ENCODE measurements at places on chromosomes 4 and X.

- DNase-seq = peak; percentile 7
Observed at GRCh38 chrX:111100191-111100590, 4.2 kb downstream of the PAK3 start.

- no peak for DNase-seq
Observed at GRCh38 chr4:62670514-62670913, 1470.4 kb downstream of the ADGRL3 start.

DNA sequence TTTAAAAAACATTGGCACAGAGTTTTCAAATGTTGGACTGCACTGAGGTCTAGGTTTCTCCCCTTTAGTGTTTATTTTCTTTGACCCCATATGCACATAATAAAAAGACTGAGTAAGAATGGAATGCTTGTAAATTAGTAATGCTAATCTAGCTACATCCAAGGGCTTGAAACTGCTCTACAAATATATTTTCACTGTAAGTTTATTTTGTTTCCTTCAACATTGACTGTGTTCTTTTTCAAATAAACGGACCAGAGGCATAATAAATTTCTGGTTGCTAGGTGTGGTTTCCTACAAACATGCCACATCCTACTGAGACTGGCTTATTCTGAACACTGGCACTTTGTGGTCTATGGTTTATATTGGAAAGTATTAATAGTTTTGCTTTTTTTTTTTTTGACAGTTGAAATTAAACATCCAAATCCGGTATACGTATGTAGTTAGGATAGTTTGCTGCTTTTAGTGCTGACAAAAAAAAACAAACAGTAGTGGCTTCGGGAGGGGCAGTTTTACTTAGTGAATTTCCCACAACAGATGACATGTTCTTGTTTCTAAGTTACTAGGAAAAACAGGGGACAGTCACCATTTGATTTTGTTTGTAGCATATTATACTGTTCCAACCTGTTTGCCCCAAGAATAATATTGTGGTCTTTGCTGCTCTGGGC lies 13.2 kb downstream of the CA5B start:
- no peak for DNase-seq

GRCh38 chr4:185773419-185773818 lies 38.6 kb downstream of the SORBS2 start:
- no peak for DNase-seq

DNA sequence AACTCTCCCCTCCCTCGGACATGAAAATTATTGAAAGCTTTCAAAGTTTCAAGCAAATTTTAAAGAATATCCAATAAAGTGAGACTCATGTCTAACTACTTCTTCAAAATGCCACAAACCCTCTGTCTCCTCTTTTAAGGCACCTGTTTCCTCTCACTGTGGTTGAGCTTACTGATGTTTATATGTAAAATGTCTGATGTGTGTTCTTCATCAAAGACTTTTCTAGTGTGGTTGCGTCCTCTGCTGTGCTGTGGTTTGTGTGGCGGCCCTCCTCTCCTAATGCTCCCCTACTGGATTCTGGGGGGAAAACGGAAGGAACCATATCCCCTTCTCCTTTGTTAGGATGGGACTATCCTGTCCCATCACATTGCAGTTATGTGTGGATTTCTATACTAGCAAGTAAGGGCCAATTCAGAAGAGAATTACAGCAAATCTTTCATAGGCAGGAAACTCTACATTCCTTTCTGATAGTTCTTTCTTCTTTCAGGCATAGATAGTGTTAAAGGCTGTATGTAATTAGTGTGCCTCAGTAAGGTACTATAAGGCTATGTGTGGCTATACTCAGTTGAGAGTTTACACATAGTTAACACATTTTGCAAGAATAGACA lies 221.0 kb upstream of the GPRIN3 start:
- no peak for DNase-seq

DNA sequence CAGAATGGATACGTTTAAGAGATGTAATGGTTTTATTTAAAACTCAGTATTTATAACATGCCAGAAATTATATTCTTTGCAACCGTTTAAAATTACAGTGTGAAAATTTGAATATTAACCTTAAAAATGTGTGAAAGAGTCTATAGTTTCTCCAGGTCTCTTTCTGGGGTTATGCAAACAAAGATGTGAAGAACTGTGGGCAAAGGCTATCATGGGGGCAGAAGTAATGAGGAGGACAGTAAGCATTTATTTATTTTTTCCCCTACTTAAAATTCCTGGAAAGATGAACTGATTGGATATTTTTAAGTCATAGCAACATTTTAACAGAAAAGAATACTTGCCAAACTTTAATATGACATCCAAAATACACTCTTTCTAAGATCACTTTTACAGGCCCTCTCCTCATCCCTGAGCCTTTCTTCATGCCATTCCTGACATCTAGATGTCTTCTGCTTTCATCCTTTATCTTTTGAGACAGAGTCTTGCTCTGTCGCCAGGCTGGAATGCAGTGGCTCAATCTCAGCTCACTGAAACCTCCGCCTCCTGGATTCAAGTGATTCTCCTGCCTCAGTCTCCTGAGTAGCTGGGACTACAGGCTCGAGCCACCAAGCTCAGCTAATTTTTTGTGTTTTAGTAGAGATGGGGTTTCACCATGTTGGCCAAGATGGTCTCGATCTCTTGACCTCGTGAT lies 46.1 kb downstream of the TMEM131L start:
- DNase-seq = no peak

DNA sequence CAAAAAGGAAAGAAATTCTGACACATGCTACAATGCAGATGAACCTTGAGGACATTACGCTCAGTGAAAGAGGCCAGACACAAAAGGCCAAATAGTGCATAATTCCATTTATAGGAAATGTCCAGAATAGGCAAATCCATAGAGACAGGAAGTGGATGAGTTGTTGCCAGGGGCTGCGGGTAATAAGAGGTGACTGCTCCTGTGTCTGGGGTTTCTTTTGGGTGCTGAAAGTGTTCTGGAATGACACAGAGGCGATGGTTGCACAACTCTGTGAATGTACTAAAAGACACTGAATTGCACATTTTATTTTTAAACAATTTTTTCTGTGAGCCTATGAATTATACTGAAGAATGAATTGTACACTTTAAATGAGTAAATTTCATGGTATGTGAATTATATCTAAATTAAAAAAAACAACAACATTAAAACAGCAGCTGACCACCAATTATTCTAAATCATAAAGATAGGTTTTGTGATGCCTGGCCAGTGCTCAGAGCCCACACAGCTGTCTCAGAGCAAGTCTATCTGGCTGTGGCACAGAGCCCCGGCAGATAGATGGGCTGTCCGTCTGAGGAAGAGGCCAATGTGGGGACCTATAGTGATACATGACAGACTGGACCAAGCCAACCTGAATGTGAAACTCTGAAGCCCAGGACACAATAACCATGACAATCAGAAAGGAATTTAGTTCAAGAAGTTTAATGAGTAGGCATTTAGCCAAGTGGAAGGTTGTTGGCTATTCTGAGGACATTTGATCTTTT lies 23.5 kb upstream of the IRAK1 start:
- no peak for DNase-seq

DNA sequence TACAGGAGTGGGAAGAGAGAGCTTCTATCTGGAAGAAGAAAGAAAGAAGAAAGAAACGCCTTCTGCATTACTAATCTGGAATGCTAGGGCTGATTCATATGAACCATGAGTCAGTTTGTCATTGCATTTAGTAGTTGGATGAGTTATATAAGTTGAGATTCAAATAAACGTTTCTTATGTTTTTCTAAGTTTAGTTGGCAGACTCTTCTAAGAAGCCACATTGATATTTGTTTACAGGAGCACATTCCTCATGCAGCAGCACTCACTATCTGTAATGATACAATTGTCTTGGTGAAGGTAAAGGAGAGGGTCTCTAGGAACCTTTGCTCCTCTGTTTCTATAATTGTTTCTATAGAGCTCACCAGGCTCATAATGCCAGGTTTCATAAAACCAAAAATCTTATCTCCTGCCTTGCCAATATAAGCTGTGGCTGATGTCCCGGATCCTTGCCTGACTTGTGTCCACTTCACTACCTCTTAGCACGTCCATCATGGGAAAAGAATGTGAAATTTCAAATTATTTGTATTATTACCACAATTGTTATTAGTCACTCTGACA lies 39.5 kb downstream of the HOPX start:
- no peak for DNase-seq

DNA sequence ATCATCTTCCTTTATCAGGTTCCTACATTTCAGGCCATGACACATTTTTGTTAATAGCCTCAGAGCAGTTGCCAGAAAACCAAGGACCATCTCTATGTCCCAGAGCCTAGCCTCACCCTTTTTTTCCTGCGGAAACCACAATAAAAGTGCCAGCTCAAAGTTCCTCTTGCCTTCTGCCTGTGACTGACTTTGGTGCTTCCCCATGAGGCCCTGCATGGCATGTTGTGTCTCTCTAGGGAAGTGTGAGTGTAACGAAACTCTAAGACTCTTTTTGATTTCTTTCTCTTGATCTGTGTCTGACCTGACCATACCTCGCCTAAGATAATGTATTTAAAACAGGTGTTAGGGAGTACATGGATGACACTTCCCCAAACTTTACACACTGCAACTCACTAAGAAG lies 642.3 kb upstream of the BOD1L1 start:
- peak; percentile 11 for DNase-seq

DNA sequence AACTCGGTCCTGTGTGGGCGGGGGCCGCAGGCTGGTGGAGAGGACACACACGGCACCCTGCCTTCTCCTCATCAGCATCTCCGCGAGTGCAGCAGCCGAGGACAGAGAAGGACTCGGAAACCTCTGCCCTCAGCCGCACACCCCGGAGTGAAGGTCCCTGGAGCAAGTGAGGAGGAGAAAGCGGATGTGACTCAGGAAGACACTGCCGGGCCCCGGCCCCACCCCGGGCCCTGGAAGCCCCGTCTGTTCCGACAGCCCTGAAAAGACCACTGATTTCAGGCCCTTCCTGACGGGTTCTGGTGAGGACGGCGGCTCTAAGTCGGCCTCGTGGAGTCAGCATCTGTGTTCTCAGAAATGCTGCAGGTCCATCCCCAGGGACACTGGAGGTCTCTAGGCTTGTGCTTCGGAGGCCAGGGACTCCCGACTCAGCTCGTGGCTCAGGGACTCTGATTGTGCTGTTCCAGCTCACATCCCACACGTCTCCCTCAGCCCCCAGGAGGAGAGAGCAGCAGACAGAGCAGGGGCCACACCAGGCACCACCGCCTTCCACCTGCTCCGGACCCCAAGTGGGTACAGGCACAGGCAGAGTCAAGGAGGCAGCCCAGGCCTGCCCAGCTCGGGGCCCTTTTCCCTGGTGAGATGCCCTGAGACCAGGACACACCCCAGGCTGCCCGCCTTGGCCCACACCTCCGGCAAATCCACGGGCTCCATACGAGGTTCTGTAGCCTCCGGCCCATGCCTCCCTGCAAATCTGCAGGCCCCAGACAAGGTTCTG lies 134.5 kb upstream of the NKX1-1 start:
- no peak for DNase-seq

- DNase-seq = no peak
Observed at GRCh38 chr4:1002131-1002630, 9.0 kb upstream of the SLC26A1 start.

DNA sequence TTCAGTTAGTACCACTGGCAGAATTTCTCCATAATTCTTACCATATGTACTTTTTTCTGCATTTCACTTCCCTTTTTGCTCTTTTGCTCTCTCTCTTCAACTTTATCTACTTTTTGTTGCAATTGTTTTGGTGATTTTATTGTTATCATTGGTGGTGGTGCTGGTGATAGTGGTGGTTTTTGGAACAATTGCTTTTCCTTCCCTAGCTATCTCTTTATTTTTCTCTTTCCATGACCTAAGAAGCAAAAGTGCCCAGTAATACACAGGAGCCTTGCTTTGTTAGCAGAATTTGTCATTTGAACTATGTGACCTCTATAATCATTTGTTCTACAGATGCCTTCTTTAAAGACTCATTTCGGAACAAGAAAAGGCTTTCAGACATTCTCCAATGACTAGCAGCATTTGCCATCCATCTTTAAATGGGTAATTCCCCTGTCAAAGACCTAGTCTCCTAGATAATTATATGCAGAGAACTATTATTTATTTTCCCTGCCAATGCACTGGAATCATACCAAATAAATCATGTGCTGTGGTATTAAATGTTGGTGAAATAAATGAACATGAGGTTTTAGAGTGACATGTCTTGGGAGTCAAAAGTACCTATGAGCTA lies 154.5 kb downstream of the GASK1B start:
- DNase-seq = no peak

DNA sequence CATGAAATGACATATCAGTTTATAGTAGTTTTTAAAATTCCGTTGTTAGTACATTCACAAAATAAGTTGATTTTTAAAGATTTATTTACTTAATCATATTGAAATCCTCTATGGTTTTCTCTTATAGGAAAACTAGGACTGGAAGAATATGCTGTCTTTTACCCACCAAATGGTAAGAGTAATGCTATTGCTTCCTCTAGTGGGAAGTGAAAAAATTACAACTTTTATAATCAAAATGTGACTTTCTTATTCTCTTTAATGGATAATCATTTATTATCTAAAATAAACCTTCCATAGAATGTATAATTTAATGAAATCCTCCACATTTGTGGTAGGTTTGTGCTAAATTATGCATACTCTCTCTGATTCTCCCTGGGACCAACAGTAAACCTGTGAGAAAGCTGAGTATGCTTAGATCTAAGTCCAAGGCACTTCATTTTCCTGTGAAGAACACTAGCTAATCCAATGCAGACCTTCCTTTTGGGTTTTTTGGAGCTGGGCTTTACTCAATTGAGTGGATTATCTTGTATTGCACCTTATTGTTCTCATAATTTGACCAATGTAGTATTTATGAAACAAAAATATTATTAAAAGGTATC lies 136.2 kb downstream of the TBC1D19 start:
- DNase-seq = peak; percentile 33

DNA sequence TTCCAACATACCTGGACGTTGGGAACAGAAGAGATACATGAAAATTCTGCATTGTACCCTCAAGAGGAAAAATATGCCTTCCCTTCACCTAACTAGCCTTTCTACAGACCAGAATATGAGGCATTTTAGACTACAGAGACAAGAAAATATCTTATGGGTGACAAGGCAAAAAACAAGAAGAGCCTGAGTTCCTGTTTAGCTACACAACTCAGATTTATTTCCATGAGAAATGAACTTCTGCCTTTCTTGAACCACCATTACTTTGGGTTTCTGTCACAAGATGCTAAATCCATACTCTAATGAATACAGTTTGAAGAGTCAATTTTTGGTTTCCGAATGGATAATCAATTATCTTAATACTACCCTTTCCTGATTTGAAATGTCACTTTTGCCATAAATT lies 18.7 kb downstream of the RCHY1 start:
- no peak for DNase-seq

- DNase-seq = no peak
Observed at GRCh38 chrX:66876776-66877175, 237.9 kb upstream of the EDA2R start.

DNA sequence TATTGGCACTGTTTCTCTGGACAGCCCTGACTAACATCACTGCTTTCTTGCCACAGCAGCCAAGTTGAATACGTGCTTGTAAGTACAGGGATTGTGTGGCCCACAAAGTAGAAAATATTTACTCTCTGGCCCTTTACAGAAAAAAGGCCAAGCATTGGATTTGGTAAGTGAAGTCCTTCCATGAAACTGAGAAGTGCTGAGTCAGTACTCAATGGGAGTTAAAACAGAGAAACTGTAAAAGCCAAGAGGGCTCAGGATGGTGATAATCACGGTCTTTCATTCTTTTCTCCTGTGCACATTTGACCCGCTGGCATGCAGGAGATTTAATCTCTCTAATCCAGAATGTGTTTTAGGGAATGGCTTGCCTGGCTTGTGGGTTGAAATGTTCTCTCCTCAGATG lies 46.1 kb downstream of the TBL1X start:
- no peak for DNase-seq
